Cortex of kidney (tissue), 1 donor: ENCODE measurements at places on chromosomes 2 and 18.

- DNase-seq, result no peak
Measured at GRCh38 chr2:241048149-241048948, 49.9 kb downstream of the SNED1 start.

DNA sequence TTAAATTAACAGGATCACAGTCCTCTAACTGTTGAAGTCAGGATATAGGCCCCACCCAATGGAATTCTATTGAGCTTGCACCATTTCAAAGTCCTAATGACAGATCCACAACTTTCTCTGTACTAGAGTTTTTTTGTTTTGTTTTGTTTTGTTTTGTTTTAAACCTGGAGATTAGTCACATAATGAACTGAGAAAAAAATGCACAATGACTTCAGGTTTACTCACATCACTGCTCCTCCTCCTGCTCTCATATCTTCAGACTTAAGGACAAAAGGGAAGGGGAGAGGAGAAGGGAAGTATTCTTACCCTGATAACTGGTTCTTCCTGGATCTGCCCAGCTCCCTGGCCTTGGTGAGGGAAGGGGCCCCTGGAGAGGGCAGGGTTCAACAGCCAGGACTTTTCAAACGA, 208.2 kb upstream of the EPHA4 start:
- DNase-seq, result no peak

DNA sequence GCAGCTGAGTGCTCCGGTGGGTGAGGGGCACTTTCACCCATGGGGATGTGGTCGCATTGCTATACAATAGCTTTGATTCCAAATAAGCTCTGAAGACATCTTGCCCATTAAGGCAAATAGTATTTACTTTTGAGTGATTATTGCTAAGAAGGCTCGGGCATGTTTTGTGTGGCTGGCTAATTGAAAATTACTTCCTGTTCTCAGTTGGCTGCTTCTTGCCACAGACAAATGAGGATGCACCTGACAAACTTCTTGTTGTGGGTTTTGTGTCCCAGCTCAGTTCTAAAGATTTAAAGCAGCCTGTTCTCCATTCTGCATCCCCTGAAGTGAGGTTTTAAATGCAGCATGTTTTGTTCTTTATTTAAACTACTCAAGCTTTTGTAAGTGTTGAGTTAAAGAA, 88.3 kb downstream of the KCNS3 start:
- no peak for DNase-seq

- DNase-seq, result no peak
Measured at GRCh38 chr2:205010196-205010595, 464.9 kb downstream of the PARD3B start.

GRCh38 chr2:80054346-80054675, 250.2 kb downstream of the LRRTM1 start:
- DNase-seq, result no peak

DNA sequence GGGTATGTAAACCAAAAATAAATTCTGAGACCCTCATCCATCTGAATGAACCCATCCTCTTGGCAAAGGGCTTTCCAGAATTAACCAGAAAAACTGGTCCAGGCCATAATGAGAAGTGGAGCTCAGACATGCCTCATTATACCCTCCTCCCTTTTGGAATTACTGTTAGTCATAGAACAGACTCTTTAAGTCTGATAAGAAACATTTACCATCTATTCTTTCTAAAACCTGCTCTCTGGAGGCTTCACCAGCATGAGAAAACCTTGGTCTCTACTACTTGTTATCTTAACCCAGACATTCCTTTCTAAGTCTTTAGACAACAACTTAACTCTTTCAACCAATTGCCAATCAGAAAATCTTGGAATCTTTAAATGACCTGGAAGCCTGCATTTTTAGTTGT, 82.8 kb downstream of the QPCT start:
- DNase-seq, result no peak

DNA sequence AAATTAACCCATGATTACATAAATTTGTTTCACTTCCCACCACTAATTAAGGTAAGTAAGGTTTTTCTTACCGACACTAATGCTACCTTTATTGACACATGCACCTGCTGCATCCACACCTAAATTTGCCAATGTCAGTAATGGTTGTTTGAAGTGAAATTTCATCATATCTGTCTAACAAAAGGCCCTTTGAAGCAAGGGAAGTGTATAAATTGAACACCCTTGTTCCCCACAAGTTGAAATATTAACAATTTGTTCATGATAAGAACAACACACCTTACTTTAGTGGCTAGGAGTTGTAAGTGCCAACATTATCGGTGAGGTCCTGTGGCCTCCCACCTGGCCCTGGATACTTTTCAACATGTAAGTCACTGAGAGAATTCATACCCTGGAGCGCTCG, 116.3 kb upstream of the CDCA7 start:
- no peak for DNase-seq

GRCh38 chr2:203535784-203536585, 884 bp upstream of the RAPH1 start:
- no peak for DNase-seq

DNA sequence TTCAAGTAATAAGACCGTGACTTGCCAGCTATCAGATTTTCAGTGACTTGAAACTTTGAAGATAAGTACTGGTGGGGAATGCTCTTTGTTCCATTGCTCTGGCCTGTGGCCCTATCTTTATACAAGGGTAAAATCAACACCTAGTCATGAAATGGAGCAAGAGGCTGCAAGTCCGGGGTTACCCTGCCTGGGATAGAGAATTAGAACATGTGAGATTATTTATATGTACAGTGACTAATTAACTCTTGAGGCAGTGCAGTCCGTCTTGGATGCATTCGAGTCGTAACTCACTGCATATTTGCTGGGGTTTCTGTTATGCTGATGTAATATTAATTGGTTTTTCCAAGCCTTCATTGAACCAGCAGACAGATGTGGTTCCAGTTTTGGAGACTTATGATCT, 105.8 kb upstream of the LYPD6 start:
- DNase-seq, result no peak

GRCh38 chr2:135212757-135213156, 160.7 kb downstream of the RAB3GAP1 start:
- DNase-seq, result no peak

DNA sequence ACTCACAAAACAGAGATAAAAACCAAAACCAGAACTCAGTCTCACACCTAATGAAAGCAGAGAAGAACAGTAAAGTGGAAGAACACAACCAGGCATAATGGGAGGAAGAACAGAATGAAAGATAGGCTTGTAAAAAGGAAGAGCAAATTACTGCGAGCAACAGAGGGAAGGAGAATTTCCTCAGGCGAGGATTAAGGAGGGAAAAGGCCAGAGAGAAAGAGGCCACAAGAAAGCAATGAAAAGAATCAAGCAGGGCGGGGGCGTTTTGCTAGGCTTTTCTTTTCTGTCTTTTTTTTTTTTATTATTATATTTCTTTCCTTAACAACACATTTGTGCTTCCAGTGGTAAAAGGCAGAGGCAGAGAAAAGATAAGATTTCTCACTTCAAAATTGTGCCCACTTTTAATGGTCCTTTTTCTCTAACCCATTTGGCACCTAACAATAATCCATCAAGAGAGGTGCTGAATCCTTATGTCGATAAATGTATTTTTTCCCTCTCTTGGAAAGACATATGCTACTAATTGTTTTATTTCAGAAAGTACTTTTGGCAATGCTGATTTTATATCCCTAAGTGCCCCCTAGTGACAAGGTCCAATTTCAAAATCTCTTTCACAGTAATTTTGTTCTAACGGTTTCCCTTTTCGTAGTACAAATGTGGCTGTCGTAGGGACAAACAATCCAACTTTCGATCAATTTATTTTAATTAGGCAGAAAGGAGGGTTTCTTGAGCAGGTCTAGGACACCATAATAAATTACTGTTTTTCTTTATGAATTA, 138.7 kb upstream of the AQP4 start:
- DNase-seq, result no peak

DNA sequence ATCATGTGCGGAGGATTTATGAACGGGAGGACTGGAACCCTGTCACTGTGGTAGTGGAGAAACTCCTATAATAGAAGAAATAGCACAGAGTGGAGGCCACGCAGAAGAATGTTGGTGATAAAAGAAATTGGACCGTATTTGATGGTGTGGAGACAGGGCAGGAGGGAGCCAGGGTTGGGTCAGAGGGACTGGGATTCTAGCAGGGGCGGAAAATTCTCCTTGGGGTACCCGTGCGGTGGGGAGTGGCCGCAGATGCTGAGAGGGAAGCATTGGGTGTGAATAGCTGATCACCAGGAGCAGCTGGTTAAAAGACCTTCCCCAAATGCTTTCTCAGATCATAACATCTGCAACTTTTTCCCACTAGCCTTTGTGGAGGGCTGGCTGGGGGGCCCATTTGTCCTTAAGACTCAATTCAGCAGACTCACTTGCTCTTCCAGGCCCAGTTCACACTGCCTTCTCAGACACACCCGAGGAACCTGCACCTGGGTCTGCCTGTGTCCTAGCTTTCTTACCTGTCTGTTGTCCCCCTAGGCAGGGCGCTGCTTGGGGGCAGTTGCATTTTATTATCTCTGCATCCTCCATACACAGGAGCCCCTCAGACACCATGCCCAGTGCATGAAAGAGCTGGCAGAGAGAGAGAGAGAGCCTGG, 7.1 kb downstream of the SH3BP4 start:
- DNase-seq, result no peak

GRCh38 chr18:79763407-79763806, 34.3 kb upstream of the KCNG2 start:
- DNase-seq, result no peak

- no peak for DNase-seq
Measured at GRCh38 chr2:114079366-114080004, 189.6 kb downstream of the ACTR3 start.

DNA sequence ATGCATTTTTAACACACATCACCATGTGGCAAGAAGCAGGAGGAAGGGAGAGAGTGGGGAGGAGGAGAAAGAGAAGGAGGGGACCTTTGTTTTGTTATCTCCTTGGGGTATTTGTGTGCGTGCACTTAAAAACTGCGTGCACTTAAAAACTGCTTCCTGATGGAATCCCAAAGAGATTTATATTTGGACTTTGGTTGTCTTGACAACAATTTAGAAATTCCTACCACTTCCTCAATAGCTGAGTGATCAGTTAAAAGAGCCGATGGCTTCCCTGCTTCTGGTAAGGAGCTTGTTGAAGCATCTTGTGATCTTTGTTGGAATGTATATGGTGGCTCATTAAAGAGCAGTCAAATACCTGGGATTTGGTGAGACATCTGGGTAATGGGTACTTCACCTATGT, 4.5 kb downstream of the RAB31 start:
- DNase-seq, result no peak

DNA sequence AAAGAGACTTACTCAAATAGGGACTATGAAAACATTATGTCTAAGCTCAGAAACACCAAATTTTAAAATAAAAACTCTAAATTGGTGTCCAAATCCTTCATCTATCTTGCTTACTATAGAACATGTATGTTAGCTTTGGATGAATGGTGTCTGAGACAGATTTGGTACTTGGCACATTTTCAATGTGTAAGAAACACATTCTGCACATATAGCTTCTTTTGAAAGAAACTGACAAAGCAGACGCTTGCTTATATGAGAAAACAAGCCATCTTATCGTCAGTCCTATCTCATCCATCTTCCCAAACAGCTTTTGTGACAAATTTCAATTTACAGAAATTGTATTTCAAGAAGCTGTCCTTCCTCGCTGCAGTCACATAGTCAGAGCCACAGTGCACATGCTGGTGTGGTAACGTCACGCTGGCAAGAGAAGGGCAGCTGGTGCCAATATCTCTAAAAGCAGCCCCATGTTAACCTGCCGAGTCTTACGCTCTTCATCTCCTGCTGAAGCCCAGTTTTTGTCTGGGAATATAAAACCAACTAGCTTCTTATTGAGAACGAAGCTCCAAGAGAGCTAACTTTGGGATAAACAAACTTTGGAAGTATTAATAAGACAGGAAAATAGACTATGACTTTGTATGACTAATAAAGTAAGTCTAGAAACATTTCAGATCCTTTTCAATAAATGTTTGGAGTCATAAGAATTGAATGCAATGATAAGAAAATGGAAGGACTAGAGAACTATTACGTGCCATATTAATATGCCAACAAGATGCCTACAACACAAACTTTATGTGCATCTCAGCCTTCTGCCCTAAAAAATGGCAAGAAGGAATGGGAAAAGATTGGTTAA, 74.9 kb upstream of the TFCP2L1 start:
- no peak for DNase-seq

DNA sequence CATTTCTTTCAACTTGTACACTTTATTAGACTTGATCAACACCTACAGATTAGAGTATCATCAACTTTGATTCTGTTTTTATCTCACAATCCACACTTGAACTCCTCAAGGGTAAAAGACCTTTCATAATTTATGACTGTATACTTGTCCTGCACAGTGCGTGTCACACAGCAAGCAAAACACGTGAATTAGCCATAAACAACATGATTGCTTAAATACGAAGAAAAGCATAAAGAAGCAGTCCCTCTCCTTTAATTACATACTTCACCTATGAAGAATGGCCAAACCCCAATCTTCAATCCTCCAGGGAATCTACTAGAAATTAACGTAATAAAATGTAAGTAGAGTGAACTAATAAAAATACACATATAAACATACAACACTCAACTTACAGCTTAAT, 13.6 kb downstream of the TMX3 start:
- no peak for DNase-seq

DNA sequence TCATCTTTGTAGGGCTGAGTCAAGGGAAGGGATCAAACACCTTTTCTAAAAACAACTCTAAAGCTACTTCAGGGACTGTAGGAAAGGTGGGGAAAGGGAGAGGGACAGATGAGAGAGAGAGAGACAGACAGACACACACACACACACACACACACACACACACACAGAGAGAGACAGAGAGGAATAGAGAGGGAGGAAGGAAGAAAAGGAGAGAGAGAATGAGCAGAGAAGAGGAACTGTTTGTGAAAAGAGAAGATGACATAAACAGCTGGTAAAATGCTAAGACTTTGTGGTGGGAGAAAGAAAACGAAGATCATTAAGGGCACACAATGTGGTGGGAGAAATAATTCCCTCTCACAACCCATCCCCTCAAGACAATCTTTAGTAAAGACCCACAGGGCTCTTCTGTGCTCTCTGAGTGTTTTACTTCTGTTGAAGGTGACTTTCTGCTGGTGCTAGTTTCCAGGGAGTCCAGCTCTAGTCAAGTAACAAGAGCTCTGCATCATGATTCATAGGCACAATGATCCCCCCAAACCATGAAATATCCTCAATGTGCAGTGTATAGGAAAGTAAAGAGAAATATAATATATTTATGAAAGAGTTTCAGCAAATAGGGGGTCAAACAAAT, 77.2 kb upstream of the STK17B start:
- DNase-seq, result no peak

- DNase-seq, result no peak
Measured at GRCh38 chr2:43513796-43514195, 82.0 kb downstream of the THADA start.

- no peak for DNase-seq
Measured at GRCh38 chr2:148596018-148596417, 48.5 kb upstream of the EPC2 start.

DNA sequence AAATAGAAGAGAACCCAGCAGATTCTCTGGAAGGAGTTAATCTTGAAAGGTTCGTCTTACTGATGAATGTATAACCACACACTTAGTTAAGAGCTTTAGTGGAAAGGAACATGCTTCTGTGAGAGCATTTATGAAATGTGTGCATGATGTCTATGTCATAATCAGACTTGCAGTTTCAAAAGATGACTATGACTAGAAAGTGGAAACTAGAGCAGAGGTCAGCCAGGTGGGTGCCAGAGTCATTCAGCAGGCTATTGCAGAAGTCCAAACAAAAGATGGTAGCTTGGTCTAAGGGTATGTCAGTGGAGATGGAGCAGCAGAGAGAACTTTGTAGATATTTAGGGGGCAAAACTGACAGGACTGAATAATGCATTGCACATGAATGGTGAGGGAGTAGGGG, 825.8 kb downstream of the DCC start:
- no peak for DNase-seq

- DNase-seq, result no peak
Measured at GRCh38 chr2:24970483-24971285, 1.1 kb downstream of the DNAJC27 start.
